Stimulated activated CD4-positive, alpha-beta T cell treated with anti-CD3 and anti-CD28 coated beads, Interleukin-15, amount 100 ng/mL, for 1 hour (primary cell): ENCODE measurements at places on chromosomes 5 and 9.

GRCh38 chr5:50653946-50654345, 12.5 kb upstream of the PARP8 start:
- no peak for DNase-seq

DNA sequence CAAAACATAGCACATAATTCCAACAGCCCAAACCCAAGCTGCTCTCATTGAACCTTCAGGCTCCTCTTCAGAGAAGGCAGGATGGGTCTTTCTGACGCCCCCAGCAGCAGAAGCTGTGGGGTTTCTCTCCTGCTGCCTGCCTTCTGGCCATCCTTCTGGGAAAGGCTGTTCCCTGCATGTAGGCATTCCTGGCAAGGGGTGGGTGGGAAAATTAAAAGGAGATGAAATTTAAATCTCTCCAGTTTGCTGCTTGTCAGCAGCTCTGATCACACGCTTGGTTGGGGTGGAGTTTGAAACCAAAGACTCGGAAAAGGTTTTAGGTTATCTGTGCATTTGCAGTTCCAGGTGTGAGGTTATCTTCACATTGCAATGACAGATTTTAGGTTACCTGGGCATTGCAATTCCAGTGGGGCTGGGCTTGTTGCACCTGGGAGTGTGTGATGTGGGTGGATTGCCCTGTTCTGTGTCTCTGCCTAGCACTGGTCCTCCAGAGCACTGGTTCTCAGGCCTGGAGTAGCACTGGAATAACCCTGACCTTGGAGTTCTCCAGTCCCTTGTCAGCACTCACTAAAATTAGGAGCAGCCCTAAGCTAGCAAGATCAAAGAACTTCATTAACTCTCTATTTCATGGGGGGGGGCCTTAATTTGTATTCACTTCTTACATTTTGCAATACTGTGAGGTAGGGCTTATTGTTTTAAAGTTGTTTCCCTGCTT, 109.7 kb downstream of the PDZD2 start:
- DNase-seq, result no peak

GRCh38 chr5:135372654-135373381, 26.2 kb downstream of the MACROH2A1 start:
- no peak for DNase-seq

GRCh38 chr9:90311811-90312210, 330.8 kb downstream of the DIRAS2 start:
- no peak for DNase-seq

DNA sequence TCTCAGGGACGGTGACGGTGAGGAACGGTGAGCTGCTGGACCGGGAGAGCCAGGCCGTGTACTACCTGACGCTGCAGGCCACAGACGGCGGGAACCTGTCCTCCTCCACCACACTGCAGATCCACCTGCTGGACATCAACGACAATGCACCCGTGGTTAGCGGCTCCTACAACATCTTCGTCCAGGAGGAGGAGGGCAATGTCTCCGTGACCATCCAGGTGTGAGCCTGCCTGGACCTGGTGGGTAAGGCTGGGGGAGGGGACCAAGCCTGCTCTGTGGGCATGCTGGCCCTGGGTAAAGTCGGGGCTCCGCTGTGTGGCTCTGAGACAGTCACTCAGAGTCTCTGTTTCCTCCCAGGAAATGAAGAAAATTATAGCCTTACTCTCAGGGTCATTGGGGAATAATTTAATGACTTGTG, 29.3 kb downstream of the CDHR2 start:
- no peak for DNase-seq

DNA sequence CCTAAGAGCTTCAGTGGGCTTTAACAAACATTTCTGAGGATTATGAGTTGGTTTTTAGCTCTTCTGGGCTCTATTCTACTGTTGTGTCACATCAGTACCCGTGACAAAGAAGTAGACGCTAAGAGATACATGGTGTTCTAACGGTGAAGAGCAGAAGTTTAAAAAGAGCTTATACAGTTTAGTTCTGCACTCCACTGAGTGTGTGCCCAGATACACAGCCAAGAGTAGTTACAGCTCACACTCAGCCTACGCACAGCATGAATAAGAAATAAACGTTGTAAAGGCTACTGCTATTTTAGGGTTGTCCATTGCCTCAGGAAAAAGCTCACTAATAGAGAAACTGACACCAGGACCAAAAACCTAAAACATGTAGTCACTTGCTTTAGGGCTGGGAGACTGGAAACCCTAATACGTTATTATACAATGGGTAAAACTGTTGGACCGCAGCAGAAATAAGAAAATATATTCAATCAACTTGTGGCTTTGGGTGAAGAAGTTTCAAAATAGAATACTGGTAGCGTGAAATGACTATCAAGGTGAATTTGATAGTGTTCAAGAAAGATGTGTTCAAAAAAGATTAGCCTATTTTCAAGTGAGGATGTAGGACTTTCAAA, 34.7 kb downstream of the PSIP1 start:
- no peak for DNase-seq

- DNase-seq, result no peak
Measured at GRCh38 chr5:113902917-113903660, 389.6 kb downstream of the YTHDC2 start.

- no peak for DNase-seq
Measured at GRCh38 chr5:138230981-138231589, 18.0 kb upstream of the CDC23 start.

DNA sequence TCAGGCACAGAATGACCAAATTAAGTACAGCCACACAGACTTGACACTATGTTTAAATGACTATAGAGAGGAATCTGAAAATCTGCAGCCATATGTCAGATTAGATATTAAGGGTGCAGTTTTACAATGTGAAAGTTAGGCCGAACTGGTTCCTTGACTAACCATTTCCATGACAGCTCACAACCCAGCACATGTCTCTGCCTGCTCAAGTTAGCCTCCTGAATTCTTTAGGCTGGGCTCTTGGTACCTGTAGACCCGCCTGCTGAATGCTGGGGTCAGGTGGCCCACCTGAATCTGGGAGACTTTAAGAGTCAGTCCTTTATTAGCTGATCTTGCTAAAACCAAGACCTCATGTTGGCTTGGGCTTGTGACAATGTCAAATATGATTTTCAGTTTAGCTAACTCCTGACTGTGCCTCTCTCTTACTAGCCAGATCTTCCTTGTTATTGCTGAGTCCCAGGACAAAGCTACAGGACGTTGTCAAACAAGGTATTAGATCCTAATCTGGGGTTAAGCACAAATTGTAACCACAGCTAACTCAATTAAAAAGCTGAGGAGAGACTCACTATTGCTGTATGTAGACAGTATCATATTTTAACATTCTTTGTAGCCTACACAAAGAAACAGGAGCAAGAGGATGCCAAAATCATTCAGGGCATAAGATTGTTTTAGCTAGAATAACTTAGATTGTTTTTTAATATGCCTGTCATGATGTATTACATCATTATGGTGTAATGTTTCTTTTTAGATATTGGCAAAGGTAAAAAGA, 490.9 kb downstream of the SEMA5A start:
- DNase-seq, result no peak

- peak; percentile 40 for DNase-seq
Measured at GRCh38 chr5:80140496-80140895, 105.3 kb downstream of the THBS4 start.

DNA sequence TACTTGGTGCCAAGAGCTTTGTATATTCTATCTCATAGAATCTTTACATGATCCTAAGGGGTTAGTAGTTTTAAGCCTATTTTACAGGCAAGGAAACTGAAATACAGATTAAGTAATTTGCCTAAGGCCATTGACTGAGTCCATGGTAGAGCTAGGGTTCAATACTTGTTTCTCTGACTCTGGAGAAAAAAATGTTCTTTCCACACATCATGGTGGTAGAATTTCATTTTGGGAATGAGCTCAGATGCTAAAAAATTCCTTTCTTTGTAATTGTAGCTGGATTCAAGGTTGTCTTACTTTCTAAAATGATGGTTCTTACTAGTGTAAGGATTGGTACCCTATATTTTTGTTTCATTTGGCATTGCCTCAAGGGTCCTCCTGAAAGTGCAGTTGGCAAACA, 86.0 kb downstream of the ANKRD55 start:
- no peak for DNase-seq

GRCh38 chr5:14810282-14810681, 61.3 kb downstream of the ANKH start:
- no peak for DNase-seq

DNA sequence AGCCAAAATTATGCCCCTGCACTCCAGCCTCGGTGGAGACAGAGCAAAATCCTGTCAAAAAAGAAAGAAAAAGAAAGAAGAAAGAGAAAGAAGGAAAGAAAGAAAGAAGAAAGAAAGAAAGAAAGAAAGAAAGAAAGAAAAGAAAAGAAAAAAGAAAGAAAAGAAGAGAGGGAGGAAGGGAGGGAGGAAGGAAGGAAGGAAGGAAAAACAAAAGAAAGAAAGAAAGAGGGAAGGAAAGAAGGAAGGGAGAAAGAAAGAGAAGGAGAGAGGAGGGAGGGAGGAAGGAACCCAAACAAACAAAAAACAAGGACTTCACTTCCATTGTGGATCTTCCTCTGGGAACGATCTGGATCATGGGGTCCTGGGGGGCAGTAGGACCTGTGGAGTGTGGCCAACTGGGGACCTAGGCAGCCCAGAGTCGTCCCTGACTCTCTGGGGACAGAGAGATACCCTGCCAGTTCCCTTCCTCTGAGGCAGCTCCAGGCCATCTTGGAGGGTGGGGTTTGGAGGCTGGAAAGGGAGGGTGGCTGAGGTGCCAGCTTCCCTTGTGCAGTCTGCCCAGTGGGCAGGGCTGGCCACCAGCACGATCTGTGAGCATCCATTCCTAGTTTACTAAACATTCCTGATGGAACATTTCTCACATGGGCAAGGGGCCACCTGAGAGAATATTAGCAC, 216.8 kb downstream of the PAX5 start:
- no peak for DNase-seq

DNA sequence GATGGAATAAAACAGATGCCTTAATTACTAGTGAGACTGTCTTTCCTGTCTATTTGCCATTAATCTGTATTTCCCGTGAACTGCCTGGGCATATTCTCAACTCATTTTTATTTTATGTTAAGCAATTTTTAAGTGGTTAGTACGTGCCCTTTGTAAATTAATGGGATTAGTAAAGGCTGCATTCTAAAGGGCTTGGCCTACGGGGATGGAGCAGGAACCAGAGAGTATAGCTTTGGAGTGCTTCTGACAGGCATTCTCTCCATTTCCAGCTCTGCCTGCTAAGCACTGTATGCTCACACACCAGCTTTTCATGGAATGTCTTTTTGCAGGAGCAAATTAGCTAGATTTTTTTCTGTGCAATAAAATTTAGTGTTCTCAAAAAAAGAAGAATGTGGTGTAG, 241.2 kb downstream of the MCTP1 start:
- no peak for DNase-seq

- DNase-seq, result no peak
Measured at GRCh38 chr9:127053960-127054359, 68.5 kb downstream of the ANGPTL2 start.

DNA sequence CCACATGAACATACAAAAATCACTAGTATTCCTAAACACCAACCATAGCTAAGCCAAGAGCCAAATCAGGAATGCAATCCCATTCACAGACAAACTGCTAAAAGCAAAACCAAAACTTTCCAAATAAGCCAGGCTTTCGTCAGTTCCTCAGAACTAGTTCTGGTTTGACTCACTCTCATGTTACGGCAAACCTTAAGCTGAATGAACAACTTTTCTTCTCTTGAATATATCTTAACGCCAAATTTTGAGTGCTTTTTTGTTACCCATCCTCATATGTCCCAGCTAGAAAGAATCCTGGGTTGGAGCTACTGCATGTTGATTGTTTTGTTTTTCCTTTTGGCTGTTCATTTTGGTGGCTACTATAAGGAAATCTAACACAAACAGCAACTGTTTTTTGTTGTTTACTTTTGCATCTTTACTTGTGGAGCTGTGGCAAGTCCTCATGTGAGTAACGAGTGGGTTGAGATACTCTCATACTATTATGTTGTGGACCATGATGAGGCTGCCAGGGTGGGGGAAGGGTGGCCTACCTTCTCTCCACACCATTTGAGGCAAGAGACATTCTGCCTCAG, at the start of gene PDCD1LG2:
PDCD1LG2 (plus strand) TSS at position 172 of the 572 bp plus-strand sequence. CDS start 12,016 bp downstream, outside the sequence.
- DNase-seq, result peak; percentile 33

- DNase-seq, result no peak
Measured at GRCh38 chr9:17011880-17012279, 123.0 kb upstream of the CNTLN start.

DNA sequence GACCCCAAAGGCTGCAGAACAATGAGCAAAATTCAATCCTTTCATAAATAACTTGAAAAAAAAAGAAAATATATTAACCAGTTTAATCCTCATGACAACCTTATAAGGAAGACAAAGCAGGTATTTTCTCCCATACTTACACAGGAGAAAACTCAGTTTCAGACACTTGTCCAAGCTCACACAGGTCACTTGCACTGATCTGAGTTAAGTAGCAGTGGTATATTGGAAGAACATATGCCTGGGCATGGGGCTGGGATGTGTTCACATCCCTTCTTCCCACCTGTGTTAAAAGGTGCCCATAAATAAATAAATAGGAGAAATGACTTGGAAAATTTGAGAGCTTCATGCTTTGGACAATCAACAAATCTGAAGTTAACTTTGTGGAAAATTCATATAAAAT, 63.5 kb upstream of the SELENOP start:
- no peak for DNase-seq

DNA sequence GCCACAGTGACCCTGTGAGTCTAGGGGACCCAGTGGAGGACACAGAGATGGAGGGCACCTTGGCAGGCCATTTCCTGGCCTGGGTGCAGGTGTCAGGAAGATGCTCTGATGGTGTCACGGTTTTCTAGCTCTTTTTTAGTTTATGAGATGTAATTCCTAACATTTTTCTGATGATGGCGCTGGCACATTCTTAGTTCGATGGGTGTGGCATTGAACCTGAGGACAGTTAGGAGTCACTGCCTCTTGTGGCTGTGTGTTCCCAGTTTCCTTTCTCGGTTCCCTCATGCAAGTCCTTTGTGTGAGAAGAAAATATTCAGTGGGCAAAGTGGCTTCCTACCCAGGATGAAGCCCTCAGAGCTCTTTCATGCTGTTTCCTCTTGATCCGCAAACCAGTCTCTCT, 129.4 kb upstream of the ICE1 start:
- no peak for DNase-seq

GRCh38 chr5:52983731-52984636, 5.2 kb upstream of the ITGA2 start:
- no peak for DNase-seq

DNA sequence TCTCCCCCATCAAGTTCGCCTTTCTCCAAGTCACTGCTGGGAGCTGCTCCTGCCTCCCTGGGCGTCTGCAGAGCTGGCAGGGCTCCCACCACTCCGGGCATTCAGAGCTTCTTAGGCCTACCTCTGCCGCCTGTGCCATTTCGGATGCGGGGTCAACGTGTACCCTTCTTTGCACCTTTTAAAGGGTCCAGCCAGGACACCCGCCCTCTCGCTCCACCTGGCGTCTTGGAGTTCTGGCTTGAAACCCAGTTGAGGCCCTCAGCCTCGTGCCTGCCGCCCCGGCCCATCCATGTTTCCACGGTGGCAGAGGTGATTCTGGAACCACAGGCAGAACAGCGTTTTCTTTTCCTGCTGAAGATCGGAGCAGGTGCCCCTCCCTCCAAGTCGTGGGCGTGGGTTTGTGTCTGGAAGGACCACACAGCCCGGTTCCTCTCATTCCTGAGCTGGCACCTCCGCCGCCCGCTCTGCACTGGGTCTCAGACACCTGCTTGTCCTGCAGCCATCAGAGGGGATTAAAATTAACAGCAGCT, 32.9 kb downstream of the NDUFS6 start:
- no peak for DNase-seq

- no peak for DNase-seq
Measured at GRCh38 chr5:65481171-65481581, 544 bp downstream of the ADAMTS6 start.

- peak; percentile 2 for DNase-seq
Measured at GRCh38 chr5:6827526-6828219, 114.4 kb downstream of the TENT4A start.
